ENCODE measurements at places on chromosomes 4 and X. TPM values are rescaled to one million over a fixed set of nuclear protein-coding genes. Genes with fewer than 3 reads are reported as not detected.

The SUPT20HL2 gene
- not detected for total RNA-seq

The DKK2 gene
- total RNA-seq: not detected

The PASD1 gene
- not detected for total RNA-seq

The MAGEH1 gene
- total RNA-seq: 2.4 TPM

The ARMCX1 gene
- 10.3 TPM for total RNA-seq

The FBXO8 gene
- total RNA-seq: 33.7 TPM

The FRMD7 gene
- not detected for total RNA-seq

The IL2RG gene
- total RNA-seq: 0.36 TPM

The CFAP47 gene
- total RNA-seq: 0.07 TPM

The ADD1 gene
- total RNA-seq: 140 TPM

The CAPN6 gene
- total RNA-seq: under 0.01 TPM

The DMRTC1B gene
- total RNA-seq: not detected

The CDS1 gene
- total RNA-seq: 29.7 TPM

The TMEM156 gene
- total RNA-seq: 3.8 TPM

The PNMA5 gene
- total RNA-seq: not detected

The PSAPL1 gene
- total RNA-seq: not detected

The LONRF3 gene
- total RNA-seq: 0.34 TPM

The GPR173 gene
- total RNA-seq: 0.07 TPM

The UGT8 gene
- 0.34 TPM for total RNA-seq

The UNC5C gene
- total RNA-seq: not detected

The PCDH7 gene
- 19.8 TPM for total RNA-seq

The TRO gene
- 0.14 TPM for total RNA-seq

The STATH gene
- not detected for total RNA-seq

The DCAF4L1 gene
- total RNA-seq: 0.36 TPM

The MAP3K15 gene
- total RNA-seq: not detected

The TEC gene
- 1.6 TPM for total RNA-seq

The NDUFC1 gene
- 30.3 TPM for total RNA-seq

The RASL11B gene
- total RNA-seq: 2.6 TPM

The RAB33B gene
- 9.8 TPM for total RNA-seq

The ADH1A gene
- not detected for total RNA-seq

The KCND1 gene
- 0.93 TPM for total RNA-seq
